ENCODE measurements at places on chromosomes 16 and 17.

DNA sequence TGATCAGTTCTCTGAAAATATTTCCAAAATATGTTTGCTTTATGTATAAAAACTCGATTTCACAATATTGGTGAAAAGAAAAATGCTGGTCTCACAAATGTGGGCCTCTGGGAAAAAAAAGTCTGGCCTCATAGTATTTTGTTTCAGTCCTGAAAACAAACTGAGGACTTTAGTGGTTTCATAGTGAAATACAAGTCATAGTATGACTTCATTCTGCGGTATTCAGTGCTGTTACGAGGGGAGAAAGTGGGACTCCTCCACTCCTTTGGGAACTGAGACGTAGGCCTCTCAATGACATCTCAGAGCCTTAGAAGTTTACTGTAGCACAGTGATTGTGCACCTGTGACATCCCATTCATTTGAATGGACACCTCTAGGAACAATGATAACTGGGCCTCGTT, 56.0 kb downstream of the CYB561 start:
- DNase-seq, result no peak

DNA sequence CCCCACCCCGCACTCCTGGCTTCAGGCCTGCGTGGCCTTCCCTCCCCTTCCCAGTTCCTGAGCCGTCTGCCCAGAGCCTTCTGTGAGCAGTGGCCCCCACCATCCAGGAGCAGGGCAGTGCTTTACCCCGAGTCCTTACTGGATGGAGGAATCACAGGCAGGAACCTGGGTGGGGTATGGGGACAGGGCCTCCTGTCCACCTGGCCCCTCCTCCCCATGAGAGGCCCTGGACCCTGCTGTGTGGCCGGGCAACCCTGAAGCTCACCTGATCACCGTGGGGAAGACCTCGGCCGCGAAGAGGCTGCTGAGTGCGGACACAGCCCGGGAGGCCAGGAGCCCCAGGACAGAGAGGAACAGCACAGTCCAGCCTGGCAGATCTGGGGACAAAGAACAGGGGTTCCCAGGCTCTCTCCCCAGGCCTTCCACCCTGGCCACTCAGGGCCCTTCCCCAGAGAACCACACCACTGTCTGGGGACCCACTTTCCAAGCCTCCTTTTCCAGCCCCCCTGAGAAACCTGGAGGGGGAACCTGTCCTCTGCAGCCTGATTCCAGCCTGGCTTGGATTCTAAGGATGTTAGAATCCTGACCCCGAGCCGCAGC, 3.2 kb downstream of the SLC22A31 start:
- no peak for DNase-seq

- no peak for DNase-seq
Measured at GRCh38 chr16:88015806-88016140, 64.5 kb downstream of the BANP start.

DNA sequence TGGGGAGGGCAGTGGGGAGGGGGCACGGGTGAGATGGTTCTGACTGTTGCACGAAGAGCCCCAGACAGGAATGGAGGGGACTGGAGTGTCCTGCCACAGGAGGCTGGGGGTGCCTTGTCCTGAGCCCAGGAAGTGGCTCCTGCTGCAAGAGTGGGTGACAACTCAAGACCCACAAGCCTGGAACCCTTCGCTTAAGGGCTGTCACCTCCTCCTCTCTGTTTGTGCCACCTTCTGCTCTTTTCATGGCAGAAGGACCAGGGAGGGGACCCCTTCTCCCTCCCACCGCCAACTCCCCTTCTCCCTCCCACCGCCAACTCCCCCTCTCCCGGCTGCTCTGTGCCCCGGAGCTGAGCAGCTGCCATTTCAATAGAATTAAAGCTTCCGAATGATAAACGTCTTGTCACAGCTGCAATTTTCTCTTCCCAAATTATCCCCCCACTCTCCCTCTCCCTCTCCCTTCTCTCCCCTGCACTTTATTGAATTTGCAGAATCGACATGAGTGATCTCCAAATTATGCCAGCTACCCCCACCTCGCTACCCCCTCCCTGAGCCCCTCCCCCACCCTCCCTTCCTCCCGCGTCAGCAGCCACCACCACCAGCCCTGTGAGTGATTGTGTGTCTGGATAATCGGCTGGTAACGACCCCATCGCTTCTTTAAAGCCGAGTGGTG, 13.7 kb downstream of the GJD3 start:
- no peak for DNase-seq

DNA sequence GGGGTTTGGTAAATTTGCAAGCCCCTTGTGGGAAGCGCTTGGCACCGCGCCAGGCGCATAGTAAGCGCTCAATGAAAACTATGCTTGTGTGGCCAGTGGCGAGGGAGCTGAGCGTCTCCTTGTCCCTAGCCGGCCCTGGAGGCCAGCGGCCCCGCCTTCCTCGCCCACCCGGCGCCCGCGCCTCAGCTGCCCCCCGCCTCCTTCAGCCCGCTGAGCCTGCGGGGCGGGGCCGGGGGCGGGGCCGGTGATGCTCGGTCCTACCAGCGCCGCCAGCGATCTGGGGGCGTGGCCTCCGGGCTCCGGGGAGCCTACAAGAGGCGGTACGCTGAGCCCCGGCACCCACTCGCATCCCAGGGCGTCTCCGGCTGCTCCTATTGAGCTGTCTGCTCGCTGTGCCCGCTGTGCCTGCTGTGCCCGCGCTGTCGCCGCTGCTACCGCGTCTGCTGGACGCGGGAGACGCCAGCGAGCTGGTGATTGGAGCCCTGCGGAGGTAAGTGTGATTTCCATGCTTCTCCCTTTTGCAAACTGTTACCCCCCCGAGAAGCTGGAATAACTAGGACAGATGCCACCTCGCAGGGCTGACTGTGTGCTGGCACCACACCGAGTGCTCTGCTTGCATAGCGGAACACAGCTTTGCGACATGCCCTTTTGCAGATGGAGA, at the start of gene CRISPLD2:
Gene CRISPLD2 (plus strand): TSS at position 342 of the 661 bp plus-strand sequence. CDS start 18,511 bp downstream, outside the sequence.
- DNase-seq, result peak; percentile 92

DNA sequence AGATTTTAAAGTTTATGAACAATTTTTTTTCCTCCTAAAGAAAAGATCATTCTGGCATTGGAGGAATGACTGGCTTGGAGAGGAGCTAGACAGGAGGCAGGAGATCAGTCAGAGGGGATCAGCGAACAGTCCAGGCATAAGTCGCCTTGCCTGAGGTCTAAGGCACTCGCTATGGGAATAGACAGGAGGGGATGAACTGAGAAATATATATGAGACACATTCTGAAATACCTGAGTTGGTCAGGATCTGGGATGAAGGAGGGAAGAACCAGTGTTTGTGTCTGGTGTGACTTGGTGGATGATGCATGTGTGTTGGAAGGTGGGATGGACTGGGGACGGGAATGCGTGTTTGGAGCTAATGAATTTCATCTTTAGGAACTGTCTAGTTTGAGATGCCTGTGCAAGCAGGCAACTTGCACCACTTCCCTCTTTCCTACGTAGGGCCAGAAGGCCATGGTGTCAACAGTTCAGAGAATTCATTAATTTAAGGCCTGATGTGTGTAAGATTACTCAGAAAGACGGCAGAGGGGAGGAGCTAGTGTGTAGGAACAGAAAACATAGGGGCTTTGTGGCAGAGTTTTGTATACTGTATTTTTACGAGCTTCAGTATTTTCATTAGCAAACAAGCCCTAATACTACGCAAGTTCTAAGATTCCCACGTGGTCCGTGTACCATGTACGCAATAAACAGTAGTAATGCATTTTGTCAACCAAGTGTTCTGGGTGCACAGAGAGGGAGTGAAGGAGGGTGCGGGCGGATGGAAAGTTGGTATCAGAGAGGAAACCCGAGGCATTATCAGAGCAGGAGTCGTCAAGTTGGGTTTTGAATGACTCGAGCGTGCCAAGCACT, 825 bp downstream of the HEATR6 start:
- DNase-seq, result no peak

DNA sequence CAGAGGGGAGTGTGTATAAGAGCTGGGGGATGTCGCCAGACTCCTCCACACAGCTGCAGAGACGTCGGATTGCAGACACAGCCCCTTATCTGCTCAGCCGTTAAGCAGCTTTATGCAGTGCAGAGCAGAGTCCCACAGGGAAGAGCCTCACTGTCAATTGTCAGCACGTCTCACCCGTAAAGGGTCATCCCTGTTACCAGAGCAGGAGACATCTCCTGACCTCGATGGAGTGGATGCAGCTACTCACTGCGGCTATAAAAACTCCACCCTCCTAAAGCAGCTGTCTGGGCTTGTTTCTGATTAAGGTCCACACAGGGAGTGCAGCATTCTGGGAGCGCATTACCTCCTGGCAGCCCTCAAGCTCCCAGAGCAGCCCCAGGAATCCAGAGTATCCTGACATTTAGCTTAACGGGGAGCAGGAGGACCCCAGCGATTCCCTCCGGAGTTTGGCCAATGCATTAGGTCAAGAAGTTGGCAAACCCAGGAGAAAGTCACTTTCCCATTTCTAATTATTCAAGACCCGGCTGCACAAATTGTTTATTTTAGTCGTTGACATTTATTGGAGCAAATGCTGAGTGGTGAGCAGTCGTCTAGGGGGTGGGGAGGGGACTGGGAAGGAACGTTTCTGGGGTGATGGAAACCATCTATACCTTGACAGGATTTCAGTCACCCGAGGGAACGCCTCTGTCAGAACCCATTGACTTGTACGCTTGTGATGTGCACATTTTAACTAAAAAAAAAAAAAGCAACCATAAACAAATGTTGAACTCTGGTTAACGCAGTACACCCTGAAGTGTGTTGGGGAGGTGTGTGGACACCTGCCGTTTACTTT, 100.0 kb upstream of the ZNF469 start:
- DNase-seq, result no peak

DNA sequence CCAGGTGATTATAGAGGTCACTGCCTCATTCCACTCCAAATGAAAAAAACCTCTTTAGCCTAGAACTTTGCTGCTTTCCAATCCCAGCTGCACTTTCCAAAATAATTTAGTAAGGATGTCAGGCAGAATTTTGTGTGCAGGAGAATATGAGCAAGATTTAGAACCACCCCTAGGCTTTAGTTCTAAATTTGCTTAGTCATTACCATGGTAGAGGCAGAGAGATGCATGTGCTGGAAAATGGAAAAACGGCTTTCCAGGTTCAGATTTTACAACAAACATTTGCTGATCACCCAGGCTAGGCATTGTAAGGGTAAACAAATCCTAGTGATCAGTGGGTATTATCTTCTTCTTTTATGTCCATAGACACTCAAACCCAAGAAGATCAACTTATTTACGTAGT, 6.3 kb downstream of the KRT26 start:
- DNase-seq, result no peak

GRCh38 chr16:87062569-87063442, 254.4 kb downstream of the C16orf95 start:
- peak; percentile 59 for DNase-seq

DNA sequence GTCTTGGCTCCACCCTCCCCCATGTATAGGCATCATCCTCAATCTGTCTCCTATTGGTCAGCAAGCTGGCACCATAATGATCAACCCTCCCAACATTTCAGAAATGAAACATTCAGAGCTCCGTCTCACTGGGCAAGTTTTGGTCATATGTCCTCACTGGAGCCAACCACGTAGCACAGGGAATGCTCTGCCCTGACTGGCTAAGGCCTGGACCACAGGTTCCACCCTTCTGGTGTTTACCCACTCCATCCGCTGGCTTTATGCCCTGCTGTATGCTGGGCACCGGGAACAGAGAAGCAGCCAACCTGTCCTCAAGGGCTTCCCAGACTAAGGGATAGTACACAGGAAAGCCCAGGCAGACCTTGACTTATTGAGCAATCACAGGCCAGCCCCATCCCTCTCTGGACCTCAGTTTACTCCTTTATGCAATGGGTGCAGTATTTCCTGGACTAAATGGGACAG, 20.5 kb downstream of the MYO15A start:
- no peak for DNase-seq

DNA sequence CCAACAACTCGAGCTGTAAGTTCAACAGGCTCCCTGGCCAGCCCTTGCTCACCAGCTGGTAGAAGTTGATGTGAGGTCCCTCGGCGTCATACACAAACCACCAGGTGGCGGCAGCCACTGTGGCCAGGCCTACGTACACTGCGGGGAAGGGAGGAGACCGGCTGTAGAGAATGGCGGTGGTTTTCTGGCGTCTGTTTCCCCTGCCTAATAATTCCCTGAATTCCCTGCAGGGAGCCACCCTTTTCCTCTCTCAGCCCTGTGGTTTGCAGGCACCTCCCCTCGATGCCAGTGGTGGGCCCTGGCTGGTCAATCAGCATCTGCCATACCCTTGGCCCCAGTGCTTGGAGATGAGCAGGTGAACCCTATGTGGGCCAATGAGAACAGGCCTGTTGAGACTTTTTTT, 18.9 kb upstream of the P2RX1 start:
- DNase-seq, result no peak

- no peak for DNase-seq
Measured at GRCh38 chr16:19281246-19281645, 4.3 kb upstream of the CLEC19A start.

DNA sequence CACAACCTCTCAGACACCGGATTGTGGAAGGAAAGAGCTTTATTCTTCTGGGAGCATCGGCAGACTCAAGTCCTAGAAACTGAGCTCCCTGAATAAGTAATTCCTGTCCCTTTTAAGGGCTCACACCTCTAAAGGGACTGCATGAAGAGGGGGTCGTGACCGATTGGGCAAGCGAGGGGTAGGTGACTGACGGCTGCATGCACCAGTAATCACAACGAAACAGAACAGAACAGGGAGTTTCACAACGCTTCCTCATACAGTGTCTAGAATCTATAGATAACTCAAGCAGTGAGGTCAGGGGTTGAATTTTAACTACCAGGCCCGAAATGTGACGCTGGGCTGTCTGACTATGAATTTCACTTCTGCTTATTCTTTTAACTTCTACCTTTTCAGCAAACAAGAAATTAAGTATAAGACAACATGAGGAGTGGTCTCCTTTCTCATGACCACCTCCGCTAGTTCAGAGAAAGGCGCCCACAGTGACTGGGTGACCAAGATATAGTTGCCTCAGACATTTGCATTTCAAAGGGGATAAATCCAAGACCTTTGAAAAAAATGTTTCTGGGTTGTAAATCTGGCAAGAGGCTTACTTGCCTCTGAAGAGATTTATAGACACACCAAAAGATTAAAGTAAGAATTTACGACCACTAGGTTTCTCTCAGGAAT, 88.4 kb upstream of the ATF7IP2 start:
- DNase-seq, result no peak

DNA sequence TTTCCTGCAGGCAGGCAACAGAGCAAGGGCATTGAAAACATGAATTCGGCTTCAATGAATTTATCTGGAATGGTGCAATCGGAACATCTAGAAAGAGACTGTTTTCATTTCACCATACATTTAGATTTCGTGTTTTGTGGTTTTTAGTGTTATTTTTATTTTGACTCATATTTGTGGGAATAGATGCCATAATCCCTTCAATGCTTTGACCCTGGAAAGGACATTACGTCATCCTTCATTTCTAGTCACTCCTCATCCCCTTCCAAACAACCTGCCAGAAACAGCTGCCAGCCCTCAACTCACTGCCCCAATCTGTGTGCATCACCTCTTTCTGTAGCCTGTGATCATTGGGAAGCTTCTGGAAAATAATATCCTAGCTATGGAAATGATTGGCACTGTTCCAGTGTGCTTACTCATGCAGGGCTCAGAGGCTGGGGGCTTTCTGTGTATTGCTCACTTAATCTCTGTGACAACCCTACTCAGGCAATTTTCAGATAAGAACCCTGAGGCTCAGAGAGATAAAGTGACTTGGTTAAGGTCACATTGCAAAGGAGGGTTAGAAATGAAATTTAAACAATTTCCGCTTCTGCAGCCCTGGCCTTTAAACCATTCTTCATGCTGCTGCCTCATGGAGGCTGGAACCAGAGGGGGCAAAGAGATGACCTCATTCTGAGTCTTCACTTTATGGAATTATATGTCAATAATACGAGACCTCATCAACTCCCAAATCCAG, 9.5 kb upstream of the KSR1 start:
- DNase-seq, result peak; percentile 79
